ENCODE measurements at places on chromosomes 16 and 17.

DNA sequence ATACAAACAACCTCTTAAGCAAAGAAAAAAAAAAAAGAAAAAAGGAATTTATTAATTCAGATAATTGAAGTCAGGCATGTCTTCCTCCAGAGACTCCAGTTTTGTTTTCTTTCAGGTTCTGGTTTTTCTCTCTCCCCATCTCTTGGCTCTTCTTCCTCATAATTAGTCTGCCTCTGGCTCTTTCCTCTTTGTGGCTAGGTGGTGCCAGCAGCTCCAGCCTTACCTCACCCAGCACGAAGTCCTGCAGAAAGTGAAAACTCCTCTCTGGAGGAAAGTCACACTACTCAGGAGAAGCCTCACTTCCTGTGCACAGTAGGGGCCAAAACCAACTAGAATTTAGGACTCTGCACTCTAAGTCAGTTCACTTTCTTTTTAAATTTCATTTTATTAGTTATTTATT, 10.3 kb upstream of the NFAT5 start:
- no peak for DNase-seq

DNA sequence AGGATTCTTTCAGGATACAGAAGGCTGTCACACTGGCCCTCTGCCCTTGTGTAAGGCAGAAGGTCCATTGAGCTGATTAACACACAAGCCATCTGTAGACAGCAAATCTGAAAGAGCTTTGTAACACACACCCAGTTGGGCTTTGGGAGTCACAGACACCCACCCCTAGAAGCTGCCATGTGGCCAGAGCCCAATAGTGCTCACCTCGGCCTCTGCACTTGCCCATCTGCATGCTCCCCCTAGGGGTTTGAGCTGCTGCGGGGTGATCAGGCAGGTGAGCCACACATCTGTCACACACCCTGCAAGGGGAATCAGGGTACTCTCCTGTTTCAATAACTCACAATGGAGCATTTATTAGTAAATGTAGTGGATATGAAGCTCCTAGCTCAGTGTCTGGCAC, 138.3 kb downstream of the CHD9NB start:
- no peak for DNase-seq

- no peak for DNase-seq
Measured at GRCh38 chr16:83843657-83844056, 35.9 kb downstream of the HSBP1 start.

DNA sequence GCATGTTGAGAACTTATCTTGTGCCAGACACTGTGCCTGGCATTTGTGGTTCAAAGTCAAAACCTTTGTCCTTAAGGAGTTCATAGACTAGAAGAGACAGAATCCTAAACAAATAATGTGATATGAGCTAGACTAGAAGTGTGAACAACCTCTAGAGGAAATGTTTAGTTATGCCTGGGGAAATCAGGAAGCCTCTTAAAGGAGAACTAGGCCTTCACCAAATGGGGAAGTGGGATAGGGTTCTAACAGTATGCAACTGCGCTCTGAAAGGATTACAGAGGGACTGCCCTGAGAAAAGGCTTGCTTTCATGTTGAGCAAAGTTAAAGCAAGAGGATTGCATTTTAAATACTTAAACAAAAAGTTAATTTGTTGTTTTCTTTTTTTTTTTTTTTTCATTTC, 4.9 kb downstream of the RUNDC1 start:
- no peak for DNase-seq

DNA sequence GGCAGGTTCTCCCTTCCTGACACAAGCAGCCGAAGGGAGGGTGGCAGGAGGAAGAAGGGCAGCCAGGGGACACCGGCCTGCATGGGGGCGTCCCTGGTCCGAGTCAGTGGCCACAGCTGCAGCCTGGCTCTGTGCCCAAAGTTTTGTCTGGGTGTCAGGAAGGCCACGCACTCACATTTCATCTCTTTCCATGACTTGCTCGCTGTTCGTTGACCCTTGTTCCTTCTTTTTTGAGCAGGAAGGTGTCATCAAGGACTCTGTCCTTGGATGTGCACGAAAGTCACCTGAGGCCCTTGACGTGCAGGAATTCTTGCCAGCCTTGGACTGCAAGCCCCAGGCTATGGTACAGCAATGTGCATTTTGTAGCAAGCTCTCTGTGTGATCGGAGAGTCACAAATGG, 93.3 kb downstream of the TNFRSF13B start:
- no peak for DNase-seq

DNA sequence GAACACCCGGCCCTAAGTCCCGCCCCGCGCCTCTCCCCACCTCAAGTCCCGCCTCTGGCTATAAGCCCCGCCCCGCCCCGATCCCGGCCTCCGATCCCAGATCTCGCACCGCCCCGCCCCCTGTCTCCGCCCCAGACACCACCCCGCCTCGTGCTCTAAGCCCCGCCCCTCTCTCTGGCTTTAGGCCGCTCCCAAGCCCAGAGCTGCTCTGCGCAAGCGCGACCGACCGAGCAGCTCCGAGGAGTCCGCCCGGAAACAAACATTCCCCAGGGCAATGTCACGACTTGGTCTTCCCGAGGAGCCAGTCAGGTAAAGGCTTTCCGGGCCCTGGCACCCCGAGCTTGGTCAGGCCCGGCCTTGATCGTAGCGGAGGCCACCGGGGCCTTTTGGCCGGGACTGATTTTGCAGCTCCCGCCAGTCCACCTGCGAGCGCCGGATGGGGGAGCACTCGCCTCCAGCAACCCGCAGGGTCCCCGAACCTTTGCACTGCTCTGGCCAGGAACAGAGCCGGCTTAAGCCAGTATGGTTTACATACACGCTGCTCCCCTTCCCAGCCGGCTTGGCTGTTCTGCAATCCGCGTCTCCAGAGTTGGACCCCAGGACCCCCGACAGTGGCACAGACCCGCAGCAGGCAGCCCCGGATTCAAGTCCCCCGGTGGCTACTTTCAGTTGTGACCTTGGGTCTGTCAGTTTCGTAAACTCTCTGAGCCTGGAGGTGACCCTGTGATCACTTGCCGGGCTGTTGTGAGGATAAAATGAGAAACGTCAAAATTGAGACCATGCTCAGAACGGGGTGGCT, at the start of gene NUDT7:
TSS of gene NUDT7 (plus strand) at position 206 of the 799 bp plus-strand sequence. CDS start at position 275, 69 bp downstream.
- DNase-seq: peak; percentile 84

GRCh38 chr17:7888184-7888920, at the start of gene CHD3:
TSS of gene CHD3 (plus strand) at chr17:7888789. CDS start at chr17:7889001, 212 bp downstream.
- DNase-seq: peak; percentile 54

DNA sequence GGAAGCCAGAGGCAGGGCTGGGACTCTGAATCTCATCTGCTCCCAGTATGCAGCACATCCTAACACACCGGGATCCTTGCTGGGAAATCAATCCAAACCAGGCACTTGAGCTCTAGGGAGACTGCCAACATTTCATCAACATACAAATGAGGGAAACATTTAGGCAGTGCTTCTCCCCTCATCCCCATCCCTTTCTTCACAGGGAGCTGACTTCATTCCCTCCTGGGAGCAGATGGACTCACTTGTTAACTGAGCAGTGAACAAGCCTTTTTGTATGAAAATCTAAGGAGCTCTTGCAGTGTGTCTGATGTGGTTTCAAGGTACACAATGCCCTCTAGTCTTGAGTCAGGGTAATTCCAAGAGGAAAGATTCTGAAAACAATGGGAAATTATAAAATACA, 96.3 kb downstream of the TMEM114 start:
- peak; percentile 34 for DNase-seq

GRCh38 chr17:61595418-61596186, 4.6 kb upstream of the NACA2 start:
- DNase-seq: no peak

- DNase-seq: no peak
Measured at GRCh38 chr17:31446195-31446967, 54.9 kb downstream of the RAB11FIP4 start.

GRCh38 chr17:35743626-35744328, 9.3 kb downstream of the GAS2L2 start:
- DNase-seq: no peak

DNA sequence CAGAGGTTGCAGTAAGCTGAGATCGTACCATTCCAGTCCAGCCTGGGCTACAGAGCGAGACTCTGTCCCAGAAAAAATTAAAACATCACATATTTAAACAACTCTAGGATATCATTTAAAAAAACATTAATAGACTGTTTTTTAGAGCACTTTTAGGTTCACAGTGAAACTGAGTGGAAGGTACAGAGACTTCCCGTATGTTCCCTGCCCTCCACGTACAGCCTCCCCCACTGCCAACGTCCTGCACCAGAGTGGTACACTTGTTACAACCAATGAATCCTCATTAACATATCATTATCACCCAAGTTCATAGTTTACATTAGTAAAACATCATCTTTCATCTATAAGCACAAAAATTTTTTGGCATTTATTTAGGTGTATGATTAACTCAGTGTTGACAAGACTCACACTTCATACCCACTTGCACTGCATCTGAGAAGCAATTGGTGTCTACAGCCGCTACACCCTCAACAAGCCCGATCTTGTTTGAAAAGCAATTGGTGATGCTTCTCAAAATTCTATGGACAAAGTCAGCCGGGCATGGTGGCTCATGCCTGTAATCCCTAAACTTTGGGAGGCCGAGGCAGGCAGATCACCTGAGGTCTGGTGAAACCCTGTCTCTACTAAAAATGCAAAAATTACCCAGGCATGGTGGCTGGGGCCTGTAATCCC, 39.9 kb upstream of the STH start:
- no peak for DNase-seq

DNA sequence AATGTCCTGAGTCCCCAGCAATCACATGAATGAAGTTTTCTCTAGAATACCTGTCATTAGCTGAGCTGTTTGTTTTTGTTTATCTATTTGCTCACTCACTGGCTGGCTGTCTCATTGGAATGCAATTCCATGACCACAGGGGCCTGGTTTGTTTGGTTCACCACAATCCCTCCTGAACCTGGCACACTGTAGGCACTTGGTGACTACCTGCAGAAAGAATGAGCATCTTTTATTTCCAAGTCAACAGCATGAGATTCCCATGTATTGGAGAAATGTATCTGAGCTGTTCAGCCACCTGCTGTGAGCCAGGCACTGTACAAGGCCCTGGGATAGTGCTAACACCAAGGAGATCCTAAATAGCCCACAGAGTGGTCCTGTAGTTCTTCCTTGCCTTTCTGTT, 345.1 kb downstream of the XYLT1 start:
- no peak for DNase-seq

GRCh38 chr17:36726199-36726598, 124.8 kb downstream of the MRM1 start:
- no peak for DNase-seq

GRCh38 chr16:67146523-67147357, 4.1 kb downstream of the B3GNT9 start:
- no peak for DNase-seq

- DNase-seq: peak; percentile 69
Measured at GRCh38 chr17:14301279-14302090, 604 bp downstream of the HS3ST3B1 start.

DNA sequence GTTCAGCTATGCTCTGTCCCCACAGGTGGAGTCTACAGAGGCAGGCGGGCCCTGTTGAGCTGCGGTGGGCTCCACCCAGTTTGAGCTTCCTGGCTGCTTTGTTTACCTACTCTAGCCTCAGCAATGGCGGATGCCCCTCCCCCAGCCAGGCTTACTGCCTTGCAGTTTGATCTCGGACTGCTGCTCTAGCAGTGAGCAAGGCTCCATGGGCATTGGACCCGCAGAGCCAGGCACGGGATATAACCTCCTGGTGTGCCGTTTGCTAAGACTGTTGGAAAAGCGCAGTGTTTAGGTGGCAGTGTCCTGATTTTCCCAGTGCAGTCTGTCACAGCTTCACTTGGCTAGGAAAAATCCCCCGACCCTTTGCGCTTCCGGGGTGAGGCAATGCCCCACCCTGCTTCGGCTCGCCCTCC, 89.1 kb downstream of the BCAS3 start:
- peak; percentile 6 for DNase-seq

- no peak for DNase-seq
Measured at GRCh38 chr17:40321961-40322357, 13.0 kb downstream of the RARA start.

DNA sequence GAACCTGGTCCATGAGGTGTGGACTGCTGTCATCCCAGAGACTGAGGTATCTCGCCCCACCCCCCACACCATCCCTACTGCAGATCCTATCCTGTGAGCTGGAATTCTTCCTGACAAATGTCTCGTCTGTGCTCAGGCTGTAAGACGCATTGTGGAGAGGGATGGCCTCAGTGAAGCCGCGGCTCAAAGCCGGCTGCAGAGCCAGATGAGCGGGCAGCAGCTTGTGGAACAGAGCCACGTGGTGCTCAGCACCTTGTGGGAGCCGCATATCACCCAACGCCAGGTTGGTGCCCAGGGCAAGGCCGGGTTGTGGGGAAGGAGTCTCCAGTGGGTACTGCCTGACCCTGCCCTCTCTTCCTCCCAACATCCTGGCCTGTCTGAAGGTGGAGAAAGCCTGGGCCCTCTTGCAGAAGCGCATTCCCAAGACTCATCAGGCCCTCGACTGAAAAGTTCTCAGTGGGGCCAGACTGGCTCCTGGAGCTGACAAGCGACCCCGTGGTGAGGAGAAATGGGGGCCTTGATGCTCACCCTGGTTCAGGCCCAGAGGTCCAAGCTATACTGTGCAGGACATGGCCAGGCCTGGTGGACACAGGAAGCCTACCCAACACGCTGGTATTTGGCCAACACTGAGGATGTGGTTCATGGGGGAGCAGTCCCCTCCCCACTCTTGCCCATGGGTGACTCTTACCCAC, 1.2 kb upstream of the MLX start:
- no peak for DNase-seq

DNA sequence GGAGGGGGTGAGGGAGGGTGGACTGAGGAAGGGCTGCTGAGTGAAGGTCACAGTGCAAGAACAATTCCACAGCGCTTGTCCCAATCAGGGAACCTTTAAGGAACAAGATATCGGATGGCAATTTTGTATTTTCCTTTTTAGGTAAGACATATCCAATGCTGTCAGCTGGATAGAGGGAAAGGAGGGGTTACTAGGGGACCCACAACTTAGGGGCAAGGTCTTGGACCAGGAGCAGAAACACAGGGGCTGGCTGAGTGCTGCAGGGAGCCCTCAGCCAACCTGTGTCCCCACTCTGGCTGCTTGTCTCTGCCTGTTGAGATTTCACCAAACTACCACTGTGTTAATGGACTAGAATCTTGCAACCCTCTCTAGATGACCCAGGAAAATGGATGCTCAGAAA, 47.6 kb downstream of the AKAP1 start:
- DNase-seq: no peak

DNA sequence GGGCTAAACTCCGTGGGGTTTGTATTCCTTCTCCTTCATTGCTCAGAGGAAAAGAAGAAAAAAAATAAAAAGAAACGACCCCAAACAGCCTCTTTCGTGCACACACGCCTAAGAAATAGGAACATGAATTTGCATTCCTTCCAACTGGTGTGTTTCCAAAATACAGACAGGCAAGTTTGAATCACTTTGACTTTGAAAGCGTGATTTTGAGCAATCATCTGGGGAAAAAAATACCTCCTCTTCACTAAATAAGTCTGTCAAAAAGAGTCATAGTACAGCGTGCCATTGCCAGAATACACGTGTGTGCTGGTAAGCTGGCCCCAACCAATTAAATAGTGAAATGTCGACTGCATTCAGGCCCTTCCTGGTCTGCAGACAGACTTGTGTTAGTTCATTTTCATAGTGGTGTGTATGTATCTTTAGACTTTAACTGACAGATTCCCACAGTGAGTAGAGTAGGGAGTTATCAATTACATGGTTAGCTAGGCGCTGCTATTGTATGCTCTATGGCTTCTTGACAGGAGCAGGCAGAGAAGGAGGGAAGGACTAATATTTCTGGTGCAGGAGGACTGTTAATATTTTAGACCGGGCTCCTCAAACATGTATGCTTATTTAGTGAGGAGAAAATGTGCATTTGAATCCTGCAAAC, 618.3 kb downstream of the MAF start:
- no peak for DNase-seq

- DNase-seq: no peak
Measured at GRCh38 chr16:67538666-67539101, 10.1 kb downstream of the RIPOR1 start.

Measured in NCI-H748 treated with DMSO at 0.1 percent for 48 hours (cell line).